ENCODE measurements at places on chromosomes 2 and 18.

DNA sequence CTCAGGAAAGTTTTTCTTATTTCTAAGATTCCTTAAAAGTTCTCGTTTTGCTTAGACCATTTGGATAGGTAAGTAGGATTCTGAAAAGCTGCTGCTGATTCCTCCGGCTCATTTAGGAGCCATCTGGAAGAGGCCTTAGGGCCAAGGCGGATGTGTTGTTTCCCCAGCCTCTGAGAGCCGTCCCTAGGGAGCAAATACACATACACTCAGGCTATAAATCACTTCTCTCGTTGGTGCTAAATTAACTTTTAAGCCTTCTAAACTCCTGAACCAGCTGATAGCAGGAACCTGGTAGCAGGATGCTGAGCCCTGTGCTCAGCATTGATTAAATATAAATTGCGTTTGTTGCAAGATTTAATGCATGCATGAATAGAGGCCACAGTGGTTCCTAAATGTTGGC lies 109.8 kb downstream of the ADCYAP1 start:
- no peak for DNase-seq

DNA sequence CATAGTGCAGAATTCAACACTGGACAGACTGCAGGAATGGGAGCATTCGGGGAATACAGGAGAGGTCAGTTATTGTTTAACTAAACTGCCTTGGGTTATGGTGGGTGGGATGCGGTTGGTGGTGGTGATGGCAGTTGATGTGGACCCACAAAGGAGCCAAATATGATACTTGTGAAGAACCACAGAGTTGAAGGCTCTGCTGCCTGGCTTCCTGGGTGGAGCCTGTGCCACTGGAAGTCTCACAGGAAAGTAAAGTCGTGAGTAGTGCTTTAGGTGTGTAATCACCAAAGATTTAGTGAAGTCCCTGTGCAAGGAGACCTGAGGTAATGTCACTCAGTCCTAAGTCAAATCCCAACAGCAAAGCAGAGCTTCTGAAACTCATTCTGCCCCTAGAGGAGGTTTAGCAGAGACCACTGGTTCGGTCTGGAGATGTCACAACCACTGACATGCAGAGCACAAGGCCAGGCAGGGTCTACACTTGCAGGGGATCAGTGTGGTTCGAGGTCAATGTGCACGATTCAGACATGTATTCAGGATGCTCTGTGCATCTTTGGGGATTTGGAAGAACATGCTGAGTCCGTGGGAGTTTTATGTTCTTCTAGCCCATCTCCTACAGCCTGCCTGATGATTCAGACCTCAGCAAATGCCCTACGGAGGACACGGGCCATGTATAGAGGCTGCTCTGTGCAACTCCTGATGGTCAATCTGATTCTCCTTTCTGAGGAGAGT lies 1150.9 kb downstream of the RPIA start:
- no peak for DNase-seq

DNA sequence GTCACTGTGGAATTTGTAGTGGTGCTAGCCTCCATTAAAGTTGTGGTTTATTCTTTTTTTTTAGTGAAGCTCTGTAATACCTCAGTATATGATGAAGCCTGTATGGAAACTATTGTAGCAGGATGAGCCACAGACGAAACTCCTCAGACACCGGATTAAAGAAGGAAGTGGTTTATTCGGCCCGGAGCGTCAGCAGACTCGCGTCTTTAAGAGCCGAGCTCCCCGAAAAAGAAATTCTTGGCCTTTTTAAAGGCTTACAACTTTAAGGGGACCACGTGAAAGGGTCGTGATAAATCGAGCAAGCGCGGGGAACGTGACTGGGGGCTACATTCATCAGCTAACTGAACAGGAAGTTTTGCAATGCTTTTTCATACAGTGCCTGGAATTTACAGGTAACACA lies 8.1 kb upstream of the CCL20 start:
- DNase-seq, result no peak

- DNase-seq, result no peak
Measured at GRCh38 chr2:24403832-24404212, 43.5 kb upstream of the ITSN2 start.

DNA sequence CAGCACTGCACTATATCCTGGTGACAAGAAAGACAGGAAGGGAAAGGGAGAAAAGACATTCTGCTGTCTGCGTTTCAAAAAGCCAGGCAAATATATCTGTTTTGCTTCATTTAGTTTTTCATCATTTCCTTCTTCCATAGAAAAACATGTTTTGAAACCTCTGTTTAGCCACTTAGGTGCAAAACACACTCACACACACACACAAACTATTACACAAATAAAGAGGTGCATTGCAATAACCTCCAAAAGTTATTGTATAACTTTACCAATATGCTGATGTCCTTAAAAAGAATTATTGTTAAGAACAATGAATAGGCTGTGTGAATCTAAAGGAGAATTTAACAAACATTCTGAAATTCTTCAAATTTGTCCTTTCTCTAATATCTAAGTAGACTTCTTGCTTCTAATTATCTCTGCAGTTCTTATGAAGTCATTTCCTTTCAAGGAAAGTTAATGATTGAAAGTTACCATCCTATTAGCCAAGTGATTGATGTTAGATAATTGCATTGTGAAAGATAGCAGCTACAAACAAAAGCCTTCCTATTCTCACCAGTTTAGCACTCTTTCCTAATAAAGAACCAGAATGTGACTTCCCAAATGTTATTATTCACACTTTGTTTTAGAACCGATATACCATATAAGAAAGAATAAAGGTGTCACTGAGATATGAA lies 516.7 kb downstream of the KCNJ3 start:
- no peak for DNase-seq

DNA sequence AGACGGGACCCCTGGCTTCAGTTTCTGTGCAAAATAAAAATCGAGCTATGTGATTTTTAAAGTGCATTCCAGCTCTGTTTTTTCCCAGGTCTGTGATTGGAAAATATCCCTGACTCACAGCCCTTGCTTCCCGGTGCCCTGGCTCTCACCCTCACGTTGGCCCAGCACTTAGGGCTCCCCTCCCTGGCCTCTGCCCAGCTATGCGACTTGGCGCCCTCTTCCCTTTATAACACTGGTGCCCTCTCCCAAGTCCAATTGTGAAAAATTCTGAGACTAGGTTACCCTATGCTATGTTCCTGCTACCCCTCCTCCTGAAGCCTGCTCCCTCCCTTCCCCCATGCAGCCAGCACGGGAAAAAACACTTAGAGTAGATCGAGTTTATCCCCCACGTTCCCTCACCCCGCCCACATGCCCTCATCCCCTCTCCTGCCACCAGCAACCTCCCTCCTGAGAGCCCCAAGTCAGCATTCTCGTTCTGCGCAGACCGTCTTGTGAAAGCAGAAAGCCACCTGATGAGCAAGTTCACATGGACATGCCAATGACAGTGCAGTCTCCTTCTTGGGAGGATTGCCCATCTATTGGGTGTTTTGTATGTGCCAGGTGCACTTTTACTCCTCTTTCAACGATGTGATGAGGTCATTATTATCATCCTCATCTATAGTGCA lies 228.8 kb downstream of the VAPA start:
- no peak for DNase-seq

DNA sequence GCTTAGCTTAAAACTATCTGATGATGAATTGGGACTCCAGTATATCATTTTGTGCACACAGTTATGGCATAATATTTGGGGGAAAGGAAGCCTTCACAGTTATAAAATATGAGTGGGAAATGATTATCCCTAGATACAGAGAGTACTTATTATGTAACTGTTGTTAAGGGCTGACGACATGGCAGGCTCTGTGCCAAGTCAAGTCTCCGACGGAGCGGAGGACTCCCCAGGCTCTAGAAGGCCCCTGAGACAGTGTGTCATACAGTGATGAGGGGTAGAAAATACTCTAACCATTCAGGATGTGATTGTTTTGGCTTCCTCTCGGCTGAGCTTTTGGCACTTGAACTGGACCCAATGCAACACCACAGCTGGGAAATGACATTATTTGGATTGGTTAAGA lies 211.8 kb downstream of the SLC8A1 start:
- no peak for DNase-seq

- DNase-seq, result no peak
Measured at GRCh38 chr18:24766376-24766775, 305.9 kb downstream of the HRH4 start.

- no peak for DNase-seq
Measured at GRCh38 chr18:78972930-78973331, 6.7 kb upstream of the SALL3 start.

- DNase-seq, result no peak
Measured at GRCh38 chr2:74834792-74835755, 1.1 kb downstream of the HK2 start.

GRCh38 chr2:12727065-12727464 lies 10.3 kb downstream of the TRIB2 start:
- no peak for DNase-seq

DNA sequence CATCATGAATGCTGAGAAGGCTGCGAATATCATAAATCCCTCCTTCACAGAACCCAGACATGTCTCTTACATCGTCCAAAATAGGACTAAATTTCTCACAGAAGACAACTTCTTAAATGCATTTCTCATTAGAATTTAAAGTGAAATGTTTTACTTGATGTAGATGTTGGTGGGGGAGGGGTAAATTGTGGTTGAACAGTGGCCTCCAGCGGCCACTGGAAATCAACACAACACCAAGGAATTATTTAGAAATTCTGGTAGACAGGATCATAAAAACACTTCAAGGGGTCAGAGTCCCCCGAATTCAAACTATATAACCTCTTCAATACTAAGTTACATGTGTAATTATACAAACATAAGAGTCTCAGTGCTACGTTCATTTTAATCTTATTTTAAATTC lies 135.9 kb downstream of the ABCA12 start:
- no peak for DNase-seq

- DNase-seq, result no peak
Measured at GRCh38 chr18:43484710-43485109, 207.4 kb upstream of the SYT4 start.

- no peak for DNase-seq
Measured at GRCh38 chr18:49690312-49690711, 123.0 kb downstream of the ACAA2 start.

GRCh38 chr2:101479810-101480209 lies 4.9 kb upstream of the RFX8 start:
- DNase-seq, result no peak

GRCh38 chr2:98356729-98357128 lies 10.5 kb downstream of the CNGA3 start:
- DNase-seq, result no peak

- no peak for DNase-seq
Measured at GRCh38 chr18:54150226-54150625, 74.2 kb downstream of the MBD2 start.

DNA sequence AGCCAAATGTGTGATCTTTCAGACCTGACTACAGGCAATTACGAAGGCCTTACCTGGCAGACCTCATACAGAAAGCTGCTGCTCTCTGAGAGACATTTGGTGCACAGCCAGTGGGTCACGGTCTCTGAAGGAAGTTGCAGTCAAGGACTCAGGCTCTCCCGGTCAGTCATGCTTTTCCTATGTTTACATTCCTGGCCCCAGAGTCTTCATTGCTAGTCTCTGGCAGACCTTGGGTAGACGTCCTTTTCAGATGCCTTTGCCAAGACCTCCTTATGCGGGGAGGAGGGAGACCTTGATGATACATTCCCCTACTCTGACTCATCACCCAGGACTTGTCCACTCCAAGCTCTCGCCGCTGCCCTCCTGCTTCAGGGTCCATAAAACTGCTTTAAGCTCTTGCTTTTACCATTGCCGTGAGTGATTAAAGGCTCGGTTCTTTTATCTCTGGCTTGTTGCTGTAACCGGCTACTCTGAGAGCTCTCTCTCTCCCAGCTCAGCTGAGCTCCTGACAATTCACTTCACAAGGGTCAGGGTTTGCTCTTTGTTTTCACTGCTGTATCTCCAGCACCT lies 62.0 kb upstream of the SLC35F5 start:
- no peak for DNase-seq

DNA sequence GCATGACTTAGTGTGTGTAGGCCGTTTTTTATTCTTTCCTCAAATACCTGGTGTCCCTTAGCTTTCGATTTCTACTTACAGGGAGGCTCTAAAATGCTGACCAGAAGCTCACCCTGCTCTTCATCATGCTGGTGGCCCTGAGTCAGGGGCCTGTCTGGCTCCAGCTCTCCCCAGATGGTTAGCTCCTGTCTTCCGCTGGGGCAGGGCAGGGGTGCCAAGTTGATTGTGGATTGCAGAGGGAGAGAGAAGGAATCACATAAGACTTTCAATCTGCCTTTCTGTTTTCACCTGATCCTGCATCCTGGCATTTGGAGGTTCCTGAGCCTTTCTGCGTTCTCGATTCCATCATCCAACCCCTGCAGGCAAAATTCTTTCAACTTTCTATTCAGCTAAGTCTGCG lies 4.2 kb downstream of the CIB4 start:
- no peak for DNase-seq

- DNase-seq, result no peak
Measured at GRCh38 chr2:73020657-73021370, 50.7 kb downstream of the SFXN5 start.

GRCh38 chr2:179195141-179195540 lies 69.5 kb downstream of the SESTD1 start:
- DNase-seq, result no peak

GRCh38 chr2:169384816-169385215 lies 22.5 kb upstream of the LRP2 start:
- no peak for DNase-seq

- no peak for DNase-seq
Measured at GRCh38 chr2:36318547-36318946, 37.0 kb upstream of the CRIM1 start.

DNA sequence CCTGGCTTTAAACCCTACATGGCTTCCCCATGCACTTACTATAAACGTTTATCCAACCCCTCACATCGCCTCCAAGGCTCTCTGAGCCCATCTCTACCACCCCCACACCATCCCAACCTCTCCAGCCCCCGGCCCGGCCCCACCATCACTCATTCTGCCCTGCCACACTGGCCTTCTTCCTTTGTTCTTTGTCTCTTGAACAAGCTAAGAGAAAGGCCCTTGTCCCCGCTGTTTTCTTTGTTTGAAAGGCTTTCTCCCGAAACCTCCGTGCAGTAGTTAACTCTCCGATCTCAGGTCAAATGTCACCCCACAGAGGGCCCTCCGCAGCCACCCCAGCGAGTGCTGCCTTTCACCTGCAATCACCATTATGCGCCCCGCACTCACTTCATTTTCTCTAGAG lies 100.4 kb downstream of the AFF3 start:
- DNase-seq, result peak; percentile 11

DNA sequence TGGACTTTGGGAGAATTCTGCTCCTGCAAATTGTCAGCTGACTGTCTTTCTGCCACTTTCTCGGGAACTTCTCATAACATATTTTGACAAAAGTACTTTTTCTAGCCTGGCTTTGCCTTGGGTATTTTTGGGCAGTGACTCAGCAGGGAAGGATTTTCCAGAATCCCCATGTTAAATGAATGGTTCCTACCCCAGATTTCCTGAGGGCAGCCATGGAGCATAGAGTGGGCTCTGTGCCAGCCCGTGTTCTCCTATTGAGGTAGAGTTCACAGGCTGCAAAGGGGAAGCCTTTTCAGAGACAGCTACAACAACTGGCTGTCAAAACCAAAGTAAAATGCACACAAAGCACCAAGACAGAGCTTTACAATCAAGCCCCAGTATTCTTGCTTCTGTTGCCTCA lies 59.8 kb downstream of the BMP10 start:
- no peak for DNase-seq
